Mesendoderm (in vitro differentiated cells): ENCODE measurements at places on chromosomes 5 and 9.

- no peaks in the 10 kb centered on the region for H3K4me1 ChIP-seq
- DNase-seq, result no peak
- no peak overlapping the region for H3K4me3 ChIP-seq
Measured at GRCh38 chr5:91307048-91307447, 76.1 kb downstream of the ARRDC3 start.

DNA sequence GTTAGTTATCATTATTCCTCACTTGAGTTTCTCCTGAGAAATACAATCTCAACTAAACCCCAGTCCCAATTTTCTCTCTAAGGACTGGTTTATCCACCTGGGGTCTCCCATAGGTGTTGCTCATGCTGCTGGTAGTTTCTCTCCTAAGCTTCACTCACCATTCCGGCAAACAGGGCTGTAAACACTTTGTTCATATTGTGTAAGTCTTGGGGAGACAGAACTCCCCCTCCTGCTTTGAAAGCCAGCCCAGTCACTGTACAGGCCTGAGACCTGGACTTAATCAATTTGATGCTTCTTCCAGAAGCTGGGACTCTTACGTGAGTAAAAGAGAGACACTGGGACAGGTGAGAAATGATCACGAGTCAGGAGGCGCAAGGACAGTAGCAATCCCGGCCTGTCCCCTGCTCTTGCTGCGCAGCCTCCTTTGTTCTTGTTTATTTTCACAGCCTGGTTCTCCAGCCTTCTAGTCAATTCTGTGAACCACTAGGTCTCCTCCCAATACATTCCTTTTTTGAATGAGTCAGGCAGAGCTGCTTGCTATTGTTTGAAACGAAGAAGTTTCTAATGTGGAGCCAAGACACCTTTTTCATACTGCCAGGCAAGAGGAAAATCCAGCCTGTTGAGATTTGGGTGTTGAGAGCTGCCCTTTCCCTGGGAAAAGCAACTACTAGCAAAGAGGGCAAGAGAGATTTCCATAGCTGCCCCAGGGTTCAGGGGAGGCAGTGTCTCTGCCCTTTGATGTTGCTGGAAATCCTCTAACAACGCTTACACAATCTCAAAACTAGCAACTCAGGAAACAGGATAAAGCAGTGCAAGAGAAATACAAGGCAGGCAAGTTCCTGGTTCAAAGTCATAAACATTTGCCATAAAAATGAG lies 9.2 kb upstream of the SHROOM1 start:
- H3K27me3 ChIP-seq, result no peaks in the 10 kb centered on the region
- peak; percentile 25 for DNase-seq
- no peaks in the 10 kb centered on the region for H3K36me3 ChIP-seq

DNA sequence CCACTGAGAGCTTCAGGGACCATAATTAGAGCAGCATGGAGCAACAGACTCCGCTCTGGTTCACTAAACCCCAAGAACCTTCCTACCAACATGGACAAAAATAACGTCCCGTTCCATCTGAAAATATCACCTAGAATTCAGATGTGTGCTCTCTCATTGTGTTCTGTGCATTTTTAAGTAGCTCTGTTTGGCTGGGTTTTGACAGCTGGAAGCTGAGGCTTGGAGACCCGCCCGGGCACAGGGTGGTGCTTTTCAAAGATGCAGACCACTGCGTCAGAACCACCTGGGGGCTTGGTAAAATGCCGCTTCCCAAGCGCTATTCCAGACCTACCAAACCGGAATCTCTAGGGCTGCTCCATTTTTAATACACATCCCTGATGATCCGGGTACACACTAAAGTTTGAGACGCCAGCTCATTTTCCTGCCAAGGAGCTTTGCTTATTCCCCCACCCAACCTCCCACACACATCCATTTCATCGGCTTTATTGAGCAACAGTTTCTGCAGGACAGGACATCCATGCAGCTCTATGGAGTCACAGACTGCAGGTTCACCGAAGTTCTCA lies 104.8 kb downstream of the GABBR2 start:
- H3K4me3 ChIP-seq, result no peak overlapping the region
- no peak overlapping the region for H3K27ac ChIP-seq
- H3K27me3 ChIP-seq, result no peaks in the 10 kb centered on the region
- DNase-seq, result no peak
- H3K36me3 ChIP-seq, result no peaks in the 10 kb centered on the region
- no peaks in the 10 kb centered on the region for H3K4me1 ChIP-seq

DNA sequence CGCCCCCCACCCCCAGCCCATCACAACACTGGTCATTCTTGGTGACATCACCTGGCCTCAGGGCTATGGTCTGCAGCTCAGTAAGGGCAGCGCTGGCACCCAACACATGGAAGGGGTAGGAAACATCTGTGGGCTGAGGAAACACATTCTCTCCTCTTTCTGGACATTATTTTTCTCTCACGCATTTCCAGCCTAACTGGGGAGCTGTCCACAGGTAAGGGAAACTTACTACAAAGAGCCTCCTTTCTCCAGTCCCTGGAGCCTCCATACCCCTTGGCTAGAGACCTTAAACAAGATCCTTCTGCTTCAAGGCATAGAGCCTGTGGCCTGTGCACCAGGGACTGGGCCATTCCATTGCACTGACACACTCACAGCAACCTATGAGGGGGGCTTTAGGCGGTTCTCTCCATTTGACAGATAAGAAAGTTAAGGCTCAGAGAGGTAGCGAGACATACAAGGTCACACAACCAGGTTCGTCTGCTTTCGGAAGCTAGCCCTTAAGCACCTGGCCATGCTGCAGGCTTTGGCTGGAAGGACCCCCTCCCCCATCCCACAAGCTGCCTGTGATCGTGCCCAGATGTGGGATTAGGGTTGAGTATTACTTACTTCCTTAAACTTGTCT lies 40.7 kb downstream of the CXXC5 start:
- peaks cover 32% of the 10 kb centered on the region for H3K4me1 ChIP-seq
- DNase-seq, result peak; percentile 68
- H3K27me3 ChIP-seq, result no peaks in the 10 kb centered on the region
- no peak overlapping the region for H3K27ac ChIP-seq

GRCh38 chr5:147487031-147487750 lies 22.7 kb downstream of the DPYSL3 start:
- no peak overlapping the region for H3K27ac ChIP-seq
- H3K4me3 ChIP-seq, result no peak overlapping the region
- no peaks in the 10 kb centered on the region for H3K36me3 ChIP-seq
- no peaks in the 10 kb centered on the region for H3K4me1 ChIP-seq
- no peaks in the 10 kb centered on the region for H3K27me3 ChIP-seq

DNA sequence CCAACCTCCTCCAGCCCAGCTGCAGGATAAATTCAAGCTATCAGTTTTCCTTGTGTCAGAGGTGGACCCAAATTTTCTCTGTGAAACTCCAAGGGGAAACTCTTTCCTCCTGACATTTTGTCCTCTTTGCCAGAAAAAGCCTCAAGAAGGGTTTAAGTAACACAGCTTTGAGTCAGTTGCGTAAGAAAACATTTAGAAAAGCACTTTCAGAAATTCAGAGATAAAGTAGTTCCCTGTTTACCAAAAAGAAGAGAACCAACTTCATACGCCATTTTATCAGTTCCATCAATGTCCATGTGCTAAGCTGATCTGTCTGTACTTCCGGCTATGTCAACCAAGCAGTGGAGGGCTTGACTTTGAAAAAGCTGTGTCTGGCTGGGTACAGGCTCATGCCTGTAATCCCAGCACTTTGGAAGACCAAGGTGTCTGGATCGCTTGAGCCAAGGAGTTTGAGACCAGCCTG lies 19.9 kb upstream of the SUSD1 start:
- H3K4me1 ChIP-seq, result no peaks in the 10 kb centered on the region
- no peak for DNase-seq
- no peak overlapping the region for H3K27ac ChIP-seq
- no peak overlapping the region for H3K4me3 ChIP-seq
- H3K36me3 ChIP-seq, result no peaks in the 10 kb centered on the region

GRCh38 chr5:97297063-97297703 lies 114.1 kb upstream of the RIOK2 start:
- H3K27ac ChIP-seq, result no peak overlapping the region
- H3K4me3 ChIP-seq, result no peak overlapping the region
- no peaks in the 10 kb centered on the region for H3K36me3 ChIP-seq
- no peaks in the 10 kb centered on the region for H3K27me3 ChIP-seq

- H3K4me3 ChIP-seq, result no peak overlapping the region
- no peaks in the 10 kb centered on the region for H3K4me1 ChIP-seq
- DNase-seq, result peak; percentile 92
Measured at GRCh38 chr9:84736081-84736480, 66.6 kb downstream of the NTRK2 start.

DNA sequence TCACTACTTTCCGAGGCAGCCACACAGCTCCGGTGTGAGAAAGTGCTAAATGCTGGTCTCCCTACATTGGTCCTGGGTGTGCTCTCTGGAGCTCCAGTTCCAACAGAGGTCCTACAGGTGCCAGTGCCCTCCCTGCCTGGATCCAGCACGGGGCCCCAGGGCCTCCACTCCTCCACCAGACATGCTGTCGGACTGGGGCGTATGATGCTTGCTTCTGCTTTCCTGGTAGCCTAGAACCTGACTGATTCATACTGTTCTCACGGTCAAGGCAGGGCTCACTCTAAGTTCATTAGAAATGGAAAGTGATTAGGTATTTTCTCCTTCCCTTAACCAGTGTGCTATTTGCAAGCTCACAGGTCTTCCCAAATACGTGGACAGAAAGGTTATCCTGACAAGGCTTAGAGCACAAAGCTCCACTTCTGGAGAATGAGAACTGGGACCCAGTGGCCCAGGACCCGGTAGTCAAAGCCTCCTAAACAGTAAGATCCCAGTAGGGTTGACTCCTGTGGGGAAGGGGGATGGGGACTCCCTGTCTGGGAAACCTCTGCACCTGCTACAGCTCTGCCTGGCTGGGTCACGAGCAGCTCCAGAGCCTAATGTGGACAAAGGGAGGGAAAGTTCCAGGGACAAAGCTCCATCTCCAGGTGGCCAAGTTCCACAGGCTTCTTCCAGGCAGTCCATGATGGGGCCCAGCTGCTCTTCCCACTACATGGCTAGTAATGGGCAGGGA lies 98.1 kb downstream of the PAX5 start:
- no peak for DNase-seq
- H3K4me1 ChIP-seq, result no peaks in the 10 kb centered on the region
- no peak overlapping the region for H3K27ac ChIP-seq
- H3K4me3 ChIP-seq, result no peak overlapping the region
- no peaks in the 10 kb centered on the region for H3K27me3 ChIP-seq
- no peaks in the 10 kb centered on the region for H3K36me3 ChIP-seq

- no peak overlapping the region for H3K4me3 ChIP-seq
- no peak for DNase-seq
- no peaks in the 10 kb centered on the region for H3K36me3 ChIP-seq
- H3K27me3 ChIP-seq, result no peaks in the 10 kb centered on the region
Measured at GRCh38 chr9:113803811-113804589, 72.1 kb upstream of the ZNF618 start.

DNA sequence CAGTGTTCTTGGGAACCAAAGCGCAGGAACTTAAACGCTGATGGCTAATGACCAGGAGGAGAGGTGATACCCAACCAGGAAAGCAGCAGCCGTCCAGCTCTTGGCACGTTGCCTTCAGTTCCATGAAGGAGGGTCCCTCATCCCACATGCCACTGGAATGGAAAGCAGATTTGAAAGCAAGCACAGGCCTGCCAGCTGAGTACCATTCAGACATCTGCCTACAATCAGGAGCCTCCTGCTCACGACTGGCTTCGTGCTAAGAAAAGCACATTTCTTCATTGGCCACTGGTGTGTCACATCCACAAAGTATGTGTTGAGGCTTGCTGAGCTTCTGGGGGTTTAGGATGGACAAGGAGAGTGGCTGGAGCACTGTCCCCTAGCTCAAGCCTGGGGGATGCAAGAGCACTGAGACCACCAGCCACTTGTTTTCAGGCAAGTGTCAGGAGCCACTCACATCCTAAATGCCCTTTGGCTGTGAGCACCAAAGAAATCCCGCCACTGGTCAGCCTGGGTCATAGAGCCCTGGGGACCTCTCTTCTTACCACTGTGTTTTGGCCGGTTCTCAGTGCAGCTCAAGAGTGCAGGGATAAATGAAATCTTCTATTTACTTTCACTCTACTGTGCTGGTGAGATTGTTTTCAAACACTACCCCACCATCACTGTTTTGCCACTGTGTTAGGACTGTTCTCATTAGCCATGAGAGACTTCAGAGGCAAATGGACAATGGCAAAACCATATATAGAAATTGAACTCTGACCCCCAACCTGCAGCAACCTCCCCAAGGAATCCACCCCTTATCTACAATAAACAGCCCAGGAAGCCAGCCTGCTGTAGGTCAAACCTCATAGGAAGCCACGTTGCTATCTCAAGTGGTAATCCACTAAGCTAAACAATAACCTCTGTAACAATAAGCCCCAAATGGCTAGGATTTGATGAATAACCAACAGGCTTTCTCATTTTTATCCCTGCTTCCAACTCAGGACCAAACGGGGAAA lies 58.3 kb downstream of the MTX3 start:
- no peaks in the 10 kb centered on the region for H3K36me3 ChIP-seq
- DNase-seq, result no peak
- H3K4me1 ChIP-seq, result no peaks in the 10 kb centered on the region
- no peak overlapping the region for H3K27ac ChIP-seq

DNA sequence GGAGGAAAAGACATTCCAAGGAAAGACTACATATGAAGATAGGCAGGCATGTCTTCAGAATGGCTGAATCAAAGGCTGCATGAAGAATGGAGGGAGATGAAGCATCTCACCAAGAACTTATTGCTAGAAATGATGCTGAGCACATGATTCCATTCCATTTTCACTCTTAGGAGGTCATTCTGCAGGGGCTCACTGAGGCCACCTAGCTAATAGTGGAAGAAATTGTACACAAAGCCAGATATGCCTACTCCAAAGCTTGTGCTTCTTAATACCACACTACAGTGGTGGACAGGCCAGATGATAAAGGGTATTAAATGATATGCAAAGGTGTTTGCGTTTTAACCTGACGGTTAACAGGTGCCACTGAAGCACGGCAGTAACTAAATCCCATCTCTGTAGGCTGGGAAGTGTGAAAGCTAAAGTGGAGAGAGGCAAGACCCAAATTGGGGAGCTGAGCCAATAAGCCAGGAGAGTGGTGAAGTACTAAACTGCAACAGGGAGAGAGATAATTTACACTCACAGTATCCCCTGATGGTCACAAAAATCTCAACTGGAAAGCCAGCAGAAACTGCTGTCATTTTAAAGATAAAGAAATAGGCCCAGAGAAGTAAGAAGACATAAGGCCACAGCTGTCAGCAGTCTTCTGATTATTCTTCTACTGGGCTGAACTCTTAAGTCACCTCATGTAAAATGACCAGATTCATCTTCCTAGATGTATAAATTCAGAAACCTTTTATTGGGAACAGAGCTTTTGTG lies 14.6 kb downstream of the NDUFA8 start:
- no peaks in the 10 kb centered on the region for H3K4me1 ChIP-seq
- H3K27ac ChIP-seq, result no peak overlapping the region
- peaks cover 6% of the 10 kb centered on the region for H3K36me3 ChIP-seq
- no peaks in the 10 kb centered on the region for H3K27me3 ChIP-seq
- DNase-seq, result no peak
- H3K4me3 ChIP-seq, result no peak overlapping the region
